ENCODE measurements at places on chromosomes 7 and 10. TPM values are rescaled to one million over a fixed set of nuclear protein-coding genes. Genes with fewer than 3 reads are reported as not detected.

GRCh38 chr10:101249171-101249581 lies 19.9 kb upstream of the LBX1 start:
- peaks cover 15% of the 10 kb centered on the region for H3K4me1 ChIP-seq
- no peak overlapping the region for H3K27ac ChIP-seq
- peak; percentile 52 for DNase-seq
- peak overlapping the region; percentile 42 for H3K4me3 ChIP-seq
- H3K36me3 ChIP-seq: no peaks in the 10 kb centered on the region

GRCh38 chr10:47366181-47366631 lies 17.9 kb downstream of the ZNF488 start:
- H3K27me3 ChIP-seq: no peaks in the 10 kb centered on the region
- H3K4me3 ChIP-seq: no peak overlapping the region
- no peak overlapping the region for H3K27ac ChIP-seq
- H3K36me3 ChIP-seq: no peaks in the 10 kb centered on the region
- no peak for DNase-seq
- peaks cover 3% of the 10 kb centered on the region for H3K4me1 ChIP-seq

DNA sequence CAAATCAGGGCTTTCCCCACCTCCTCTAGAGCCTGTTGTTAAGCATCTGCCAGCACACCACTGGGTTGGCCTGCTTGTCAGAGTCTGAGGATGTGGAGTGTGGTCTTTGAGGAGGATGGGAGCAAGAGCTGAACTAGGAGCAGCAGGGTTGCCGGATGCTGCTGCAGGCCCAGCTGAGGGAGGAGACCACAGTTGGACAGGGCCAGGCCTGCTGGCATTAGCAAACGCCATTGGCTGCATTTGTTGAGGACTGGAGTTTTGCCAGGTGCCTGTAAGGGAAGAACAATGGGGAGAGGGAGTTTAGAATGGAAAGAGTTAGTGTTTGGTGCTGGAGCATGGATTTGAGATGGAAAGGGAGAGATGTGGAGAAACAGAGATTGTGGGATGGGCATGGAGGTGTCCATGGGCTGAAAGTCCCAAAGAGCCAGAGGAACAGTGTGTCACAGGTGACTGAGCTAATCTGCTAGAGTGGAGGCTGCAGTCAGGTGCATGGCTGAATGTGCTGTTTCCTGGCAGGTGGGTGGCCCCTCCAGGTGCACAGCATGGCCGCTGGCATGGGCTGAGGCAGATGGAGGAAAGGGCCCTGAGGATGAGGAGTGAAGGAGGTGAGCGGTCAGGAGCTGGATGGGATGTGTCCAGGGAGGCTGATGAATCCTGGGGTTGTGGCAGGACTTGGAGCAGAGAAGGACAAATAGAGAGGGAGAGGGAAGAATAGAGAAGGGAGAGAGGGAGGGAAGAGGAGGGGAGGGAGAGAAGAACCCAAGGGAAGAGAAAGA lies 40.7 kb downstream of the LEP start:
- H3K27ac ChIP-seq: no peak overlapping the region
- H3K36me3 ChIP-seq: no peaks in the 10 kb centered on the region
- no peaks in the 10 kb centered on the region for H3K4me1 ChIP-seq
- H3K4me3 ChIP-seq: no peak overlapping the region
- no peaks in the 10 kb centered on the region for H3K27me3 ChIP-seq
- DNase-seq: no peak

- no peaks in the 10 kb centered on the region for H3K36me3 ChIP-seq
- DNase-seq: no peak
- H3K4me1 ChIP-seq: peaks cover 11% of the 10 kb centered on the region
- H3K27me3 ChIP-seq: peaks cover 4% of the 10 kb centered on the region
- no peak overlapping the region for H3K4me3 ChIP-seq
These were observed 61.2 kb upstream of the ABLIM1 start for GRCh38 chr10:114719311-114719710.

- no peak overlapping the region for H3K27ac ChIP-seq
- H3K36me3 ChIP-seq: no peaks in the 10 kb centered on the region
These were observed 6.7 kb upstream of the ZNF33B start for GRCh38 chr10:42645103-42645502.

GRCh38 chr7:157412021-157412443 lies 75.2 kb downstream of the DNAJB6 start:
- no peak overlapping the region for H3K27ac ChIP-seq
- DNase-seq: no peak
- H3K4me1 ChIP-seq: no peaks in the 10 kb centered on the region
- H3K36me3 ChIP-seq: peaks cover 14% of the 10 kb centered on the region
- H3K27me3 ChIP-seq: no peaks in the 10 kb centered on the region
- H3K4me3 ChIP-seq: no peak overlapping the region

GRCh38 chr10:119206603-119207365 lies 587 bp upstream of the GRK5 start:
- H3K27me3 ChIP-seq: no peaks in the 10 kb centered on the region
- H3K4me1 ChIP-seq: peaks cover 17% of the 10 kb centered on the region
- DNase-seq: peak; percentile 77
- peak overlapping the region; percentile 81 for H3K27ac ChIP-seq

- peak overlapping the region; percentile 73 for H3K4me3 ChIP-seq
- peak; percentile 56 for DNase-seq
- H3K4me1 ChIP-seq: peaks cover 7% of the 10 kb centered on the region
- H3K27ac ChIP-seq: peak overlapping the region; percentile 73
- no peaks in the 10 kb centered on the region for H3K27me3 ChIP-seq
These were observed 1.9 kb downstream of the ARID5B start for GRCh38 chr10:61903221-61903927.

GRCh38 chr10:89278900-89279392 lies 22.9 kb upstream of the IFIT2 start:
- H3K4me1 ChIP-seq: peaks cover 22% of the 10 kb centered on the region
- H3K27me3 ChIP-seq: no peaks in the 10 kb centered on the region
- H3K36me3 ChIP-seq: no peaks in the 10 kb centered on the region
- DNase-seq: no peak

DNA sequence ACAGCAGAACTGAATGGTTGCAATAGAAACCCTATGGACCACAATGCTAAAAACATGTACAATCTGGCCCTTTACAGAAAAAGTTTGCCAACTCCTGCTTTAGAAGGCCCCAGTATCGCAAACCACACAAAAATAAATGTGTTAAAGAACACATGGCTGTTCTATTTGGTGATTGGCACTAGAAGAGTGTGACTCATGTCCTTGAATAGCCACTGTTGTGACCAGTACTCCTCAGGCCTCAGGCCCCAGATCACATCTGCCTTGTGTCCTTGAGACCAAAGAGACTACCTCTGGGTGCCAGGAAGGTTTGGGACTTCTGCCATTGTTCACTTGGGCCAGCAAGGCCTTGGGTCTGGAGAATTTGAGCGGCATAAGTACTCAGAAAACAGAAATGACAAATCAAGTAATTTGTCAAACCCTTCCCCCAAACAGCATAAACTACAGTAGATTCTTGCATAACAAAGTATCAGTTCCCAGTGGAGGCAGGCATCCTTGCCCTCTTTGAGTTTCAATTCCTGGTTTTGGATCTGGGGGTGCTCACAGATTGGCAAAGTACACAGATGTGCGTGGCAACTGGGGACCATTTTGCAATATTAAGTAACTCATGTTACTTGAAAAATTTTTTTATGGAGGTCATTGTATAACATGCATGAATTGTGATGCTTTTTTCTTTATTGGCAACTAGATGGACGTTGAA lies 50.2 kb downstream of the MTURN start:
- no peaks in the 10 kb centered on the region for H3K27me3 ChIP-seq
- H3K36me3 ChIP-seq: no peaks in the 10 kb centered on the region
- no peak overlapping the region for H3K4me3 ChIP-seq
- H3K27ac ChIP-seq: no peak overlapping the region

GRCh38 chr7:158842486-158842885 lies 13.2 kb upstream of the ESYT2 start:
- no peaks in the 10 kb centered on the region for H3K27me3 ChIP-seq
- no peak for DNase-seq
- H3K4me1 ChIP-seq: no peaks in the 10 kb centered on the region
- H3K27ac ChIP-seq: no peak overlapping the region
- 0 out of 2 replicates have a peak, but pooled peaks cover 3% of the 10 kb centered on the region for H3K36me3 ChIP-seq

DNA sequence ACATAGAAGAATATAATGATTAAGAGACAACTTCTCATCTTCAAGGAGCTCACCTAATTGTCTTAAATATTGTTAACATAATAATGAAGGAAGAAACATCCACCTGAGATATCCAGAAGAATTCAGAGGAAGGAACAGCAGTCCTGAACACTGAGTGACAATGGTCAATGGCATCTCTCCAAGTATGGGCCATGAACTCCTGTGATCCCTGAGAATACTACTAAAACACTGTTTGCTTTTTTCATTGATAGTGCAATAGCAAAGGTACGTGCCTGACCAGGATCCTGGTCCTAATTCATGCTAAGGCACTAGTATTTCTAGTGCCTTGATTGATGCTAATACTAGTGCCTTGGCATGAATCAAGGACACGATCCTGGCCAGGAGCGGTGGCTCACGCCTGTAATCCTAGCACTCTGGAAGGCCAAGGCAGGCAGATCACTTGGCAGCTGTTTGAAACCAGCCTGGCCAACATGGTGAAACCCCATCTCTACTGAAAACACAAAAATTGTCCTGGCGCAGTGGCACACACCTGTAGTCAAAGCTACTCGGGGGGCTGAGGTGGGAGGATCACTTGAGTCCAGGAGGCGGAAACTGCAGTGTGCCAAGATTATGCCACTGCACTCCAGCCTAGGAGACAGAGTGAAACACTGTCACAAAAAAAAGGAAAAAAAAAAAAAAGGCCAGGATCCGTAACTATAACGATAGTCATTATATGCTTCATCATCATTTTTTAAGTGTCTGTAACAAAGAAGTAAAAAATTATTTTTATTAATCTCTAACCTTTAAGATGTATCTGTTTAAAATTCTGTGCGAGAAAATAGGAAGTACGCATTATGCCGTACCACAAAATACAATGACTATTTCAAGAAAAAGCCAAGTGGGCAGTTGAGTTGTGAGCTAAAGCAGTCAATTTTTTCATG lies 49.1 kb downstream of the SRPK2 start:
- no peaks in the 10 kb centered on the region for H3K27me3 ChIP-seq
- no peak overlapping the region for H3K27ac ChIP-seq
- DNase-seq: no peak
- H3K36me3 ChIP-seq: no peaks in the 10 kb centered on the region

GRCh38 chr7:24411226-24411625 lies 127.2 kb downstream of the NPY start:
- no peaks in the 10 kb centered on the region for H3K4me1 ChIP-seq
- no peaks in the 10 kb centered on the region for H3K27me3 ChIP-seq
- H3K36me3 ChIP-seq: no peaks in the 10 kb centered on the region
- no peak overlapping the region for H3K4me3 ChIP-seq
- no peak overlapping the region for H3K27ac ChIP-seq
- no peak for DNase-seq

- DNase-seq: no peak
- H3K4me3 ChIP-seq: no peak overlapping the region
- H3K4me1 ChIP-seq: peaks cover 28% of the 10 kb centered on the region
- no peaks in the 10 kb centered on the region for H3K27me3 ChIP-seq
These were observed 28.2 kb upstream of the ANK3 start for GRCh38 chr10:60417901-60418300.

LRIT1 gene
- not detected for total RNA-seq

CHST15 gene
- total RNA-seq: 2.2 TPM

SPDYE1 gene
- not detected for total RNA-seq

ABCA13 gene
- total RNA-seq: not detected

IFIT1 gene
- 0.36 TPM for total RNA-seq

LSM5 gene
- total RNA-seq: 149 TPM

SYNPO2L gene
- 2.1 TPM for total RNA-seq

Data from SJCRH30 (cell line).